ENCODE measurements at places on chromosomes 1 and 21.

- DNase-seq: no peak
These were observed 47.5 kb downstream of the HSF2BP start for GRCh38 chr21:43611598-43612369.

DNA sequence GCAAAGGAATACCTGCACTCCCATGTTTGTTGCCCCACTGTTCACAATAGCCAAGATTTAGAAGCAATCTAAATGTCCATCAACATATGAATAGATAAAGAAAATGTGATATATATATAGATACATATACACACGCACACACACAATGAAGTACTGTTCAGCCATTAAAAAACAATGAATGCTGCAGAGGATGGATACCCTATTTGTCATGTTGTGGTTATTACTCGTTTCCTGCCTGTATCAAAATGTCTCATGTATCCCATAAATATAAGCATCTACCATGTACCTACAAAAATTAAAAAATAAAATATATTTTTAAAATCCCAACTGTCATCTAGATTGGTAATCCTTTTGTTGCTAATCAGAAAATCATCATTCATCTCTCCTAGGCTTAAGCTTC is 634.8 kb upstream of the ADGRL2 start:
- no peak for DNase-seq

DNA sequence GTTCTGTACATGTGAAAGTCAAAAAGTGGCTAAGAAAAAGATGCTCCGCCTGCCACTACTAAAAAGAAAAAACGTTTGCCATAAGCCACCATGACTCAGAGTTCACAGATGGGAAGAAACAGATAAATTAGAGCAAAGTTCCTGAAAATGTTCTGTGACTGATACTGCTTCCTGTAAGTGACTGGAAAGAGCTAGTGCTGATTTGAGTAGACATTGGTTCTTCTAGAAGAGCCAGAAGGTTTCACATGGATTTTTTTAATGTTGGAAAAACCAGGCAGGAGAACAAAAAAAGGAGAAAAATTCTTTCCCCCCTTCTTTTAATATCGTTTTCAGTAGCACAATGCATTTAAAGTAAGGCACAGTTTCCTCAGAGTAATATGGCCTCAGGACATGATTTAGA is 221.4 kb downstream of the HLX start:
- no peak for DNase-seq

GRCh38 chr1:202723708-202724107 is 13.5 kb upstream of the SYT2 start:
- DNase-seq: no peak

GRCh38 chr1:242454262-242455051 is 70.0 kb downstream of the PLD5 start:
- no peak for DNase-seq

DNA sequence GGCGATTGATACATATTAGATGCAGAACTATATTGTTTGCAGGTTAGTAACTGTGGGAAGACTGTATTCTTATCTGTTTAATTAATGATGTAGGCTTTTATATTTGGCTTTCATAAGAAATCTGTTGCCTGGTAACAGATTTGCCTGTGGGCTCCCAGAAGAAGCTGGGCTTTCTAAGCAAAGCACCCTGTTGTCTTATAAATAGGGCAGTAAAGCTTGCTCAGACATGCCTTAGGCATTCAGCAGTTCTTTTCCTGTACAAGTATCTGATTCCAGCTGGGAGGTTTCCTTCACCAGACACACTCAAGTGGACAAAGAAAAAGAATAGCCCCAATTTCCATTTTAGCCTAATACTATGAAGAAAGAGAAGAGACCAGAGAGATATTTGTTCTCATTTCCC is 524.0 kb downstream of the LRRIQ3 start:
- DNase-seq: no peak

DNA sequence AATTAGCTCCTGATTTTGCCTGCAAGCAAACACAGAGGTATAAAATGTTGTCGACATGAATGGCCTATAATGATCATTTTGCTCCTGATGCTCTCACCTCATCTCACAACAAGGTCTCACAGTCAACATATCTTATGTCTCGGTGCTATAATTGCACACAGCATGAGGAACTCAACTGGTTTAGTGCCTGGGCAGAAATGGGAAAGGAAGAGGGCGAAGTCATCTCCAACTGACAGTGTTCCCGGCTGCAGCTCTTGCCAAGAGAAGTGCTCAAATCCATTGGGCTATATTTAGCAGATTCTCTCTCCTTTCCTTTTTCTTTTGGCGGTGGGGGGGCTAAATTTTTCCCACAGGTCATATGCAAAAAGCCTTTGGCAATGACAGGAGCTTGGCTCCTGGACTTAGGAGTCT is 53.0 kb downstream of the SLC45A1 start:
- DNase-seq: no peak

GRCh38 chr1:36217670-36218069 is 6.6 kb upstream of the THRAP3 start:
- no peak for DNase-seq

DNA sequence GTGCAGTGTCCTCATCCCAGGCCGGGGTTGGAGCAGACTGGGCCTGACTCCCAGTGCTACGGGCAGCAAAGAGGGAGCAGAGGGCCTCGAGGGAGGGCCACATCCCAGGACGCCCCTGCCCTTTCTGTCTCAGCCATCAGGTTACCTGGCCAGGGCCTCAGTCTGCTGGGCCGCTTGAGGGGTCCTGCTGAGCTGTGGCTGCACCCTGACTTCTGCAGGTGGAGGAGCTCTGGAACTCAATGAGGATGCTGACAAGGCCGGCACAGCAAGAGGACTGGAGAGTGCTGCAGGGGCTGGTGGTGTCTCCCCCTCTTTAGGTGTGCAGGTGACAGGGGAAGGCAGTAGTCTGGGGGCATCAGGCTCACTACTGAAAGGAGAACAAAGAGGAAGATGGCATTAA is 3.3 kb downstream of the ZNF692 start:
- no peak for DNase-seq

GRCh38 chr1:61400997-61401396 is 318.6 kb downstream of the NFIA start:
- DNase-seq: no peak

All from stimulated activated effector memory CD8-positive, alpha-beta T cell treated with anti-CD3 and anti-CD28 coated beads, Interleukin-12 subunit alpha, Interleukin-12 subunit beta, amount 100 ng/mL, for 72 hours (primary cell).